Nephron progenitor cell (in vitro differentiated cells): ENCODE measurements at places on chromosomes 11 and 22.

DNA sequence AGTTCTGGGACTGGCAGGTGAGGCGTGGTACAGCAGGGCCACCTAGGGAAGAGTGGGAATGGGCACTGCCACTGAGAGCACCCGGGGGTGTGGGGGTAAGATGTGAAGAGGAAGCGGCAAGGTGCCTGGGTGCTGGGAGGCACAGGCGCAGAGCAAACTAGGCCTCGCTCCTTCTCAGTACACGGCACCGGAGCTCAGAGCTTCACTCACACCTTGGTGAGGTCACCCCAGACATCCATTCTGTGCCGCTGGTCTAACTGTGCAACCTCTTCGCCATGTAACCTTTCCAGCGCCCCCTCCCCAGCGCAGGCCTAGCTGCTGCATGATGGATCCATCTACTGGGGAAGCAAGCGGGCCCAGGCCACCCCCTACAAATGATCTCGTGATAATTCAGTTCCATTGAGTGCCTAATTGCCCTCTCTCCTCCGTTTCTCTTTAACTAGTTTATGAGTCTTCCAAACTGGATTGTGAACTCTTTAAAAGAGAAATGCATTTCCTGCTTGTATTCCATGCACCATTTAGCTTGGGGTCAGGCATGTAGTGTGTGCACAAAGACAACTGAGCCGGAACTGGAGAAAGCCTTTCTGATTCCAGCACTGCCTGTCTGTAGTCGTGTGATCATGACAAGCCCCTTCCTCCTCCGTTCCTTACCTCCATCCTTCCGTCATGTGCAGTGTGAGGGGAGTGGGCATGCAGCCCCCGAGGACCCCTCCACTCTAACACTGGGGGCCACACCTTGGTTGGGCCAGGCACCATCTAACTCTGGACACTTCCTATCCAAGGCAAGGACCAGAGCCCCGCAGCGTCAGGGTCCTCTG lies 1475.2 kb downstream of the TBC1D22A start:
- DNase-seq: no peak

DNA sequence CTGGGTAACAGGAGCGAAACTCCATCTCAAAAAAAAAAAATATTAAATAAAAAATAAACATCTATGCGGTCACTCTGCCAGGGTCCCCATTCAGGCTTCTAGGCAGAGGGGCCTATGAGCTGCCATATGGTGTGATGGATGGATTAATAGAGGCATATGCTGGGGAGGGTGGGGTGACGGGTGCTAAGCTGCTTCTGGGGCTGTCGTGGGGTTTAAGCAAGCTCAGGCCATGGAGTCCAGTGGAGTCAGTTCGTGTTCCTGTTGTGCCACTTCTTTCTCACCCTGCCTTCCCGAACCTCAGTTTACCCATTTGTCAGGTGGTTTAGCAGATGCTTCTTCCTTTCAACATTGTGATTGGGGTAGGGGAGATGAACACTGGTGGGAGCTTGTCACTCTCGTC lies 9.0 kb upstream of the GRAMD4 start:
- DNase-seq: no peak

DNA sequence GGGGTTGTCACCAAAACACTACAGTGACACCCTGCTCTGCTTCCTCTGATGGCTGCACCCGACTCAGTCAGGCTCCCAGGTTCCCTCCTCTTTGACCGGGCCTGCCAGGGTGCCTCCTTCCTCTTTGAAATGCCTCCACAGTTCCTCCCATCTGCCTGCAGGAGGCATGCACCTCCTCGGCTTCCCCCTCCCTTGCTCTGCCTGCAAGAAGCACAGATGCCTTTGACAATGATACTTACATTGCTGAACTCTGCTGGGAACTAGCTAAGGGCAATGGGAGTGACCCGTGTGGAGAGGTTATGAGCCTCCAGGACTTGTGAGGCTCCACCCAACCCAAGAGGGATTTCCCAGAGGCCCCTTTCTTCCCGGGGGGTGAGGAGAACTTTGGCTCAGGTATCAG lies 674.1 kb downstream of the OPCML start:
- DNase-seq: peak; percentile 43

DNA sequence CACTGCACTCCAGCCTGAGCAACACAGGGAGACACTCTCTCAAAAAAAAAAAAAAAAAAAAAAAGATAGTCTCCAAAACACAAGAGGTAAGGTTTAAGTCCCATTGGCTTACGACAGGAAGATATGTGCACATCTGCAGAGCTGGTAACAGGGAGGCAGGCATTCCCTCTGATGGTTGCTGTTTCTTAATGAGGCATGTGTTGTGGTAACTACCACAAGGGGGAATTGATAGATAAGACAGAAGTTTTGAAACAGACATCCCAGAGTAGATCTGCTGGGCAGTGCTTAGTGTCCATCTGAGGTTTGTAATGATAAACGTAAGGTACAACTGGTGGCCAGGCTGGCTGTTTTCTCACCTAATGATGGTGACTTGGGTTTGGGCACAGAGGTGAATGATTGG lies 4.7 kb downstream of the EIF1AD start:
- DNase-seq: no peak

- DNase-seq: peak; percentile 35
Measured at GRCh38 chr11:115760461-115761320, 256.5 kb upstream of the CADM1 start.

DNA sequence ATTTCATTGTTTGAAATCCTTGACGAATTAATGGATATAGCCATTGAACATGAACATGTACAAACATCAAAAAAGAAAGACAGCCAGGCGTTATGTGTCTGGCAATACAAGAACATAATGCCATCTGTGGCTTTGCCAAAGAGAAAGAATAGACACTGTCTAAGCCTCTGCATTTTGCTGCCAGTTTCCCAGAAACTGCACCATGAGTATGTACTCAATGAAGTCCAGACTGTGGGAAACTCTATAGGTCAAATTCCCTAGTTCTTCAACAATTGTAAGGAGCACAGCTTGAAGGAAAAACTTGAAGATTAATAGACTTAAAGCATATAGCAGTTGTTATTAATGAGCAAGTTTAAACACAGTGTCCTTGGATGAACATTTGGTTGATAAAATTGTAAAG lies 71.3 kb downstream of the BBOX1 start:
- no peak for DNase-seq

DNA sequence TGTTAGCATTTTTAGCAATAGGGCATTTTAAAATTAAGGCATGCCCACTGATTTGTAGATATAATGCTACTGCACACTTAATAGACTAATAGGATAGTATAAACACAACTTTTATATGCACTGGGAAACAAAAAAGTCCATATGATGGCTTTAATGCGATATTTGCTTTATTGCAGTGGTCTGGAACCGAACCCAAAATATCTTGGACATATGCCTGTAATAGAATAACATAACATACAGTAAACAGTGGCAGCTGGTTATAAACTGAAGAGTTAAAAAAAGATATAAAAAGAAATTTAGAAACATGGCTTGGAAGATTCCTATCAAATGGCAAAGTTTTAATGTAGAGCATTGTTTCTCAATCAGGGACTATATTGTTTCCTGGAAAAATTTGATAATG lies 111.9 kb downstream of the KIF18A start:
- DNase-seq: no peak

DNA sequence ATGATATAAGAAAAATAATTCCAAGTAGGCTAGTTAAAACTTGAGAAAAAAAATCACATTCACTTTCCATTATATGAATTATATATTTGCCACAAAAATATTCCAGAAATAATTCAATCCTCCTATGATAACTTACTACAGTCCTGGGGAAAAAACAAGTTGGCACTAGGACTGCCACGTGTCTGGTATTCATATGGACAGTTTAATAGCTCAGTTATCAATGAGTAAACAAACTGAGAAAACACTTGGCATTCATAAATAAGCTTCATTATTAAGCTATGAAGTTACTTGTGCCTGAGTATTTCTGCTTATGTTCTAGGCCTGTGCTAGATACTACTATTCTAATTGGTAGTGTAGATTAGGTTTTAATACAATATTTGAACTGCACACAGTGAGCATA lies 22.5 kb upstream of the MAML2 start:
- DNase-seq: no peak

GRCh38 chr11:74702383-74703007 lies 28.7 kb downstream of the CHRDL2 start:
- peak; percentile 76 for DNase-seq
